ENCODE measurements at places on chromosomes 16 and 17.

GRCh38 chr16:54467398-54467797 lies 180.8 kb upstream of the IRX3 start:
- no peak for DNase-seq

DNA sequence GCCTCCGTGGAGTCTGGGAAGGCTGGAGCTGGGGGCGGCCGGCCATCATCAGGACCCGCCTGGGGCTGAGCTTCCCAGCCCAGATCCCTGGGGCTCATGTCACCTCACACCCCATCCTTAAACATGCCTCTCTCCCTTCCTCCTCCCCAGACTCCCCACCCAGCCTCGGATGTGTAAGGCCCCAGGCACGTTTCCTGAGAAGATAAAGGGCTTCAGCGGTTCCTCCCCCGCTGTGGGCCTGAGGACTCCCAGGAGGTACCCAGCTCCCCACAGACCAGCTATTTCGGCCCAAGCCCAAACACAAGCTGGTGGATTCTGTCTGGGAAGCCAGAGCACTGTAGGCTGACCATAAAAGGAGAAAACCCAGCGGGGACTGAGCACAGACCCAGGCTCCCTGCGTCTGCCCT lies 49.2 kb downstream of the MYH11 start:
- DNase-seq, result no peak

GRCh38 chr17:63929860-63930766 lies 2.0 kb downstream of the CD79B start:
- no peak for DNase-seq

DNA sequence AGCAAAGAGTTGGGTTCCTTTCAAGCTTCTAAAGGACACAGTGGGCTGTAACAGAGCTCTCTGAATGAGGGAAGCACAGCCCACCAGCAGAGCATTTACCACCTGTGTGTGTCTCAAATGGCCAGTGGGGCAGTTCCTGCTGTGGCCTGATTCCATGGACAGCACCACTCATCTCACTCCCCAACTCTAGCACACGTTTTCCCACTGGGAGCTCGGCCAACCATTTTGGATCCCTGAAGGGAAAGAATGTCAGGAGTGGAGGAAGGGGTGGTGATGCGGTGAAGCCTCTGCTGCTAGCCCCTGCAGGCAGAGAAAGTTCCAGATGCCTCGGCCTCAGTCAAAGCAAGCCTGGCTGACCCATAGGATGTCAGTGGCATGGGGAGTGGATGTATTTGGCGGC lies 86.6 kb downstream of the PLXDC1 start:
- DNase-seq, result no peak

- DNase-seq, result no peak
Observed at GRCh38 chr17:78416791-78417530, 38.5 kb downstream of the PGS1 start.

GRCh38 chr16:75317101-75317522 lies 65.7 kb upstream of the BCAR1 start:
- no peak for DNase-seq

GRCh38 chr16:728131-728889 lies 1.4 kb downstream of the HAGHL start:
- DNase-seq, result peak; percentile 66

DNA sequence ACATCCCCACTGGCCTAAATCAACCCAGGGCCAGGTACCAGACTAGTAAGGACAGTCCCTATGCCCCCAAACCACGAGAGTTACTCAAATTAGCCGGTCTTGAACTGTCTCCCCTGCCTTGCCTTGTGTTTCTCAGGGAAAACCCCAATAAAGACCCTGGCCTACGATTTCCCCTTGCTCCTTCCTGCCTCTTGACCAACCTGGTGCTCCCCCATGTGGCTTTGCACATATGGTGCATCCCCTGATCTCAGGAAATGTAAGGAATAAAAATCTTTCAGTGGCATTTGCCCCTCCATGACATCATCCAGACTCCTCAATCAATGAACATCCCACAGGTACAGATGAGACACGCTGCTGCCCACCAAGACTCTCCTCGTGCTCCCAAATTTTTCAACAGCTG lies 87.9 kb downstream of the ZNF18 start:
- no peak for DNase-seq

DNA sequence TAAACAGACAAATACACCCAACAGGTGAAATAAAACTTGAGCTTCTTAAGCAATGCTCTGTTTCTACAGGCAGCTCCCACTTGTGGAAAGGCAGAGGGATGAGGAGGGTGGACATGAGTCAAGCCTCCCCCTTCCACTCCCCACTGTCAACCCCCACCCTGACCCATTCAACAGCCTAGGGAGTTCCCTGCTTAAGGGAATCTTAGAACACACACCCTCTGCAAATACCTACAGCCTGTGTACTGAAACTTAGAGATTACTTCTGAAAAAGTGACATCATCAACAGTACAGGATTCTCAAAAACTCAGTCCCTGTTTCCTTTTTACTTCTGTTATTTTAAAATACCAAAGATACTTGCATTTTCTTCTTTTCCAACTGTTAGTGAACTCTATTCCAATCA lies 345.4 kb downstream of the SOX9 start:
- no peak for DNase-seq

- DNase-seq, result no peak
Observed at GRCh38 chr17:8664456-8665126, 34.1 kb upstream of the MYH10 start.

DNA sequence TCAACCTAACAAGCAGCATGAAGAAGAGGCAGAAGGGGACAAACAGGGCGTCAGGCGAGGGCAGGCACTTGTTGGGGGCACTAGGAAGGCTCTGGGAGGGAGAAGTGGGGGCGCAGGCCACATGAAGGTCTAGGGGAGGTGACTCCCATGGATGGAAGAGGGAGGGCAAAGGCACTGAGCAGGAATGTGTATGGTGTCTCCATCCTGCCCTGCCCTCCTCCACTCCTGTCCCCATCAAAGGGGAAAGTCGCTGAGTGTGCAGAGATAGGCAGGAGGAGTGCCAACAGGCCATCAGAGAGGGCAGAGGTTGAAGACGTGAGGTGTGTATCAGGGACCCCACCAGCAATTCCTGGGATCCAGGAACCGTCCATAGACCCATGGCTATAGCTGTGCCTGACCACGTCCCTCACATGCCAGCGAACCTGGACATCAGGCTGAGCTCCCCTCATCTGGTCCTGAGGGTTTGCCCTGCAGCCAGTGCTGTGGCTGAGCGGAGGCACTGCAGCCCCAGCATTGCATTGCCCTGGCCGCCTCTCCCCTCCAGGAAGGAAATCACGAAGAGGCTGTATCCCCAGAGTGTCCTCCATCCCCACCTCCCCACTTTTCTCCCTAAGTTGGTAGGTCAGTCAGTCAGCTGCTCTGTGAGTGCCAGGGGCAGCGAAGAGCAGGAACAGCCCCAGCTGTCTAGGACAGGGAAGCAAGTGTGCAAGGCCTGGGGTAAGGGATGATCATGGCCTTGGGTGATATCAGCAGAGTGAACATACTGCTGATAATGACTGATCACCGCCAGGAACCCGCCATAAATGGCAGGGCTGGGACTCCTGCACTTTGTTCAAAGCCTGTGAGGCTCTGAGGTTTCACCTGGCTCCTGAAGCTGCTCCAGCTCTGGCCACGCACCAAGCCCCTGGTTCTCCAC lies 6.2 kb upstream of the CYB561 start:
- no peak for DNase-seq

DNA sequence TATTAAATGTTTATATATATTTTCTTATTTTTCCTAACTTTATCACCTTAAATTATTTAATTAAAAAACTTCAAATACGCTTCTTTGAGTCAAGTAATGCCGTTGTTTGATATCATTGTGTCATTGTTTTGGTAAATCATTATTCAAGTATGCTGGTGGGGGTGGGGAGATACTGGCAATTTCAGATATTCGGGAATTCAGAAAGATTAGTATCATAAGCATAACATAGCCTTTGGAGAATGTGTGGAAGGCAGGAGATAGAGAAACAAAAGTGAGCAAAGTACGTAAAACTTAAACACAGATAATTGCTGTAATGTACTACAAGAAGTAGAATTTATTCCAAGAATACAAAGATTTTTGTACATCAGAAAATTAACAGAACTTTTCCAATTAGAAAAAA lies 49.8 kb downstream of the TANC2 start:
- DNase-seq, result no peak

GRCh38 chr16:30698139-30698815 lies 694 bp upstream of the SRCAP start:
- DNase-seq, result peak; percentile 99

GRCh38 chr16:56742030-56742984 lies 12.4 kb downstream of the NUP93 start:
- no peak for DNase-seq

- no peak for DNase-seq
Observed at GRCh38 chr17:48751733-48752398, 23.3 kb upstream of the HOXB13 start.

- DNase-seq, result no peak
Observed at GRCh38 chr17:8711291-8711690, 33.3 kb downstream of the CCDC42 start.

DNA sequence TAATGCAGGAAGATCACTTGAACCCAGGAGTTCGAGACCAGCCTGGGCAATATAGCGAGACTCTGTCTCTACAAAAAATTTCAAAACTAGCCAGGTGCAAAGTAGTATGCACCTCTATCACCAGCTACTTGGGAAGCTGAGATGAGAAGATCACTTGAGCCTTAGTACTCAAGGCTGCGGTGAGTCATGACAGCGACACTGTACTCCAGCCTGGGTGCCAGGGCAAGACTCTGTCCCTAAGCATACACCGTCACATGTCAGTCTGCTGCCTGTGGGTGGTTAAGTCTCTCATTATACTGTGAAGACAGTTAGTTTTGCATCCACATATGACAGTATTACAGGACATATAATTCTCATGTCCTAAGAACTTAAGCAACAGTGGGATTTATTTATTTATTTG lies 21.8 kb downstream of the NMRAL1 start:
- no peak for DNase-seq

GRCh38 chr16:56121156-56121500 lies 70.2 kb upstream of the GNAO1 start:
- no peak for DNase-seq

DNA sequence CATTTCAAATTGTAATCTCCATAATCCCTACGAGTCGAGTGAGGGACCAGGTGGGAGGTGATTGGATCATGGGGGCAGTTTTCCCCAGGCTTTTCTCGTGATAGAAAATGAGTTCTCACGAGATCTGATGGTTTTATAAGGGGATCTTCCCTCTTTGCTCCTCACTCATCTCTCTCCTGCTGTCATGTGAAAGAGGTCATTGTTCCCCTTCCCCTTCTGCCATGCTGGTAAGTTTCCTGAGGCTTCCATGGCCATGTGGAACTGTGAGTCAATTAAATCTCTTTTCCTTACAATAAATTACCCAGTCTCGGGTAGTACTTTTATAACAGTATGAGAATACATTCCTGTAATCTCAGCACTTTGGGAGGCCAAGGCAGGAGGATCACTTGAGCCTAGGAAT lies 76.7 kb upstream of the MARCHF10 start:
- DNase-seq, result no peak

DNA sequence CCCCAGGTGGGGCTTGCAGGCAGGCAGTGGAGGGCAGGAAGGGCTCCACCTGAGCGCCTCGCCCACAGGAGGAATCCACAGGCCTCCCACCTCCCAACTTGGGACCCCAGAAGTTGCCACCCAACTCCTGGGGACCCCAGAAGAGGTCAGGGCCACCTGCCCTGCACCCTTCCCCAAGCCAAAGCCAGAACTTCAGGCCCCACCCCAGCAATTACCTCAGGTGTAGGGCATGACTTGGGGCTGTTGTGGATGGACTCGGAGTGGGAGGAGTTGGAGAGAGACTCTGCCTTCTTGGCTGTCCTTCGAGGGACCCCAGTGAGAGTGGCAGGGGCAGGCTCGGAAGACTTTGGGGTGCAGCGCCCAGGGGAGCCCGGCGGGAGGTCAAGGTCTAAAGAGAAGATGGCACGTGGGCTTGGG lies 10.5 kb downstream of the TSPOAP1 start:
- DNase-seq, result peak; percentile 3

- DNase-seq, result no peak
Observed at GRCh38 chr17:17892009-17892408, 55.2 kb upstream of the SREBF1 start.

DNA sequence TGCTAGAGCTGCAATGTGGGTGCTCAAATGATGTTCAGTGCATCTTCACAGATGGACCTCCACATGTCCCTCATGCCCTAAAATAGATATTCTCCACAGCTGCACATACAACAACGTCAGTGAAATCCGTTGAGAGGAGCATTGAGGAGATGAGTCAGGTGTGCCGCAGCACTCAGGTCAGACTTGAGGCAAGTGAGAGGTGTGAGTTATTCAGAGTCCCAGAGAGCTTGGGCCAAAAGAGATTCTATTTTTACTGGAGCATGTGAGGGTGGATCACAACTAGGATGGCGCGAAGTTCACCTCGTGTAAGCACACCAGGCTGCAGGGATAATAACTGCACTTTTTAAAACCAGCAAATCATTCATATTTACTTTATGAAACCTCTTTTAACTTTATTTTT lies 645.3 kb downstream of the MAF start:
- DNase-seq, result peak; percentile 31

DNA sequence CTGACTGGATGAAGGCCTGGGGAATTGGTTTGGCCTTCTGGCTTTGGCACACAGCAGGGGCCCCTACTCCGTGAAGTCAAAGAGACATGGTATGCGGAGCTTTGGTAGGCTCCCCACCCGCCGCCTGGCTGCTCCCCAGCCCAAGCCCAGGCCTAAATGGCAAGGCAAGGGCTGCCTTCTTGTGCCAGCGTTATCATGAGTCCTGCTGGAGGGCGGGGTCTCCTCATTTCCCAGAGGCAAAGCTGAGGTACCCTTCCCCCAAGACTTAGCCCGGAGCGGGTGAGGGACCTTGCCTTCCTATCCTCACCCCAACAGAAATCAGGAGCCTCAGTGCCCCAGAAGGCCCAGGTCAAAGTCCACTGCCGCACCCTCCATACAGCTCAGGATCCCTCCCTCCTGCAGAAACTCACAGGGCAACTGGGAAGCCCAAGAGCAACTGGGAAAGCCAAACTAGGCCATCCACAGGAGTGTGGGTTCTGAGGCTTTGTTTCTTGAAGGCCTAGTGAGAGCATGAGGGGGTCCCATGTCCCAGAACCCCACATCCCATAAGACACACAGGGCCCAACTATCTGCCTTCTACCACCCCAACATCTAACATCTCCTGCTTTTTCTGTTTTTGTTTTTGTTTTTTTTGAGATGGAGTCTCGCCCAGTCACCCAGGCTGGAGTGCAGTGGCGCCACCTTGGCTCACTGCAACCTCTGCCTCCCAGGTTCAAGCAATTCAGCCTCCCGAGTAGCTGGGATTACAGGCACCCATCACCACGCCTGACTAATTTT lies 9.3 kb downstream of the PGAP3 start:
- DNase-seq, result no peak

DNA sequence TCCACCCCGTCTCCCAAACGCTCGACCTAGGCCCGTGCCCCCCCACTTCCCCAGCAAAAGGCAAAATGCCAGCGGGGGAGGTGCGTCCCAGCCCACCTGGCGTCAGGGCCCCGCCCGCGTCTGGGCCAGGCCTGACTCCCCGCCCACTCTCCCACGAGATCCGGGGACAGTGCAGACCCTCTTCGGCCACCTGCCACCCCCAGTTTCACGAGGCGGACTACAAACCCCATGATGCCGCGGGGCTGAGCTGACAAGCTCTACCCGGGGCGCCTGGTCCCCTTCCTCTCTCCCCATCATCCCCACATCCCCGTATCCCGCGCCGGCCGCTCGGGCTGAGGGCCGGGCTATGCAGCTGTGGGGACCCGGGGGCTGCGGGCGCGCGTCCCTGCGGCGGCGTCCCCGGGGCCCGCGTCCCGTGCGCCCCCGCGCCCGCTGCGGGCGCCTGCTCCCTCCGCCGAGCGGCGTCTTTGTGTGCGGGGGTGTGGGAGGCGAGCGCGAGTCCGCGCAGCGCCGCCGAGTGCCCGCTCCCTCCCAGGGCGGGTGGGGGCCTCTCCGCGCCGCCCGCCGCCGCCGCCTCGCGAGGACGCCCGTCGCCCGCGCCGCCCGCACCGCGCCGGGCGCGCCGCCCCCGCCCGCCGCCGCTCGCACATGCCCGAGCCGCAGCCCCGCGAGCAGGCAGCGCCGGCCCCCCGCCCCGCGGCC lies at the start of gene ANKRD13B:
Gene ANKRD13B (plus strand): TSS at position 283 of the 702 bp plus-strand sequence. CDS start 490 bp downstream, outside the sequence.
- peak; percentile 68 for DNase-seq

Measured in activated CD4-positive, alpha-beta T cell treated with anti-CD3 and anti-CD28 coated beads for 48 hours (primary cell).